Pancreas (tissue), 10 donors: ENCODE measurements at places on chromosomes 16 and 17. TPM values are rescaled to one million over a fixed set of nuclear protein-coding genes. Genes with fewer than 3 reads are reported as not detected.

PTX4 gene
- not detected for polyA plus RNA-seq

SRCIN1 gene
- polyA plus RNA-seq: 18.4 TPM

AGRP gene
- not detected for polyA plus RNA-seq

C1QTNF8 gene
- polyA plus RNA-seq: not detected

TMC6 gene
- polyA plus RNA-seq: 39.5 TPM

MT1E gene
- polyA plus RNA-seq: 646 TPM

GLP2R gene
- polyA plus RNA-seq: 1.2 TPM
